Type B pancreatic cell (in vitro differentiated cells): ENCODE measurements at places on chromosomes 1 and 21.
A peak's percentile ranks its signal among the peaks of the same experiment; 100 is the strongest.

GRCh38 chr21:42472521-42472920, 23.5 kb downstream of the RSPH1 start:
- no peak for DNase-seq
- H3K36me3 ChIP-seq = no peaks in the 10 kb centered on the region
- peaks cover 18% of the 10 kb centered on the region for H3K4me1 ChIP-seq

- H3K27me3 ChIP-seq = peaks cover 6% of the 10 kb centered on the region
- H3K4me3 ChIP-seq = no peak overlapping the region
- no peaks in the 10 kb centered on the region for H3K36me3 ChIP-seq
These were observed 19.1 kb downstream of the MATN1 start for GRCh38 chr1:30704271-30704670.

DNA sequence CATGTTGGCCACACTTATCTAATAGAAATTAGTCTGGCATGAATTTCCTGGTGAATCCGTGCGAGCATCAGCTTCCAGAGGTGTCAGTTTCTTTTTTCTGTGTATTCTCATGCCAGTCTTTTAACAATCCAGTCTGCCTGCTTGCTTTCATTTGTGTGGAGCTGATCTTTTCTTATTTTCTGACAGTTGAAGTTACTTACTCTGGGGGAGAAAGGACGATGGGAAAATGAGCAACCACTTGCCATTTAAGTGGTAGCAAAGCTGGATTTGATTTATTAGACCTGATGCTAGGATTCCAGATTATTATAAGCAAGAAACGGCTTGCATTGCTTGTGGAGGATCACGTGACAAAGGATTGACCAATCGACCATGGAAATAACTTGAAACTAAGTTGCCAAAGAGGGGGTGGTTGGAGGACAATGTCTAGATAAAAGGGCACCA, 24.3 kb upstream of the APP start:
- no peak overlapping the region for H3K27ac ChIP-seq
- H3K36me3 ChIP-seq = no peaks in the 10 kb centered on the region
- no peak overlapping the region for H3K4me3 ChIP-seq
- DNase-seq = no peak
- no peaks in the 10 kb centered on the region for H3K27me3 ChIP-seq

DNA sequence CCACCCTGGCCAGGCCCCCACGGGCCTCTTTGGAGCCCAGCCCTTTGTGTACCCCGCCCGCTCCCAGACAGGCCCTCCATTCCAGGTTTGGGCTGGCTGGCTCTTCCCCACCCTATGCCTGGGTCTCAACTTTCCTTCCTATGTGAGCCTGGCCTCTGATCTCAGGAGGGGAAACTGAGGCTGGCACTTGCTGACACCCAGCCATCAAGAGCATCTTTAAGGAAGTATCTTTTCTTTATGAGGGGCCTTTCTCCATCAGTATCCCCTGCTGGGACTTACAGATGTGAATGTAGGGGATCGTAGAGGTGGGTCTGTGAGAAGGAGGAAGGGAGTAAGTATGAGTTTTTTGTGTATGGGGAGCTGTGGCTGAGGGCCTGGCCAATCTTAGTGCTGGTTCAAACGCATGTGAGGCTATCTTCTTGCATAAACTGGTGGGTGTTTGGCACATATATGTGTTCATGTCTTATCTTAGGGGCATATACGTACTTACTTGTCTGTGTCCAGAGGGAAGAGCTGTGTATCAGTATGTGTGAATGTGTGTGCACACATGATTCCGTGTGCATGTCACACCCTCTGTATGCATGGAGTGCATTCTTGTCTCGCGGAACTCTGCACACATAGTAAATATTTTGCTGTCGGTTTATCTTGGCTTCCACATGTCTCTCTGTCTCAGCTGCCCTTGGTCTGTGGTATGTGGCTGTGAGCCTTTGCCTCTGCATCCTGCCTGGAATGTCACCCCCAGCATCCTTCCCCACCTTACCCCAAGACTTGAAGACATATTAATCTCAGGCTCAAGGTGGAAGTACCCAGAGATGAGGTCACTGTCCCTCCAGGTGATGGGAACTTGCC, 5.4 kb downstream of the NECTIN4 start:
- no peaks in the 10 kb centered on the region for H3K27me3 ChIP-seq
- peaks cover 25% of the 10 kb centered on the region for H3K4me1 ChIP-seq
- H3K4me3 ChIP-seq = peak overlapping the region; percentile 88

DNA sequence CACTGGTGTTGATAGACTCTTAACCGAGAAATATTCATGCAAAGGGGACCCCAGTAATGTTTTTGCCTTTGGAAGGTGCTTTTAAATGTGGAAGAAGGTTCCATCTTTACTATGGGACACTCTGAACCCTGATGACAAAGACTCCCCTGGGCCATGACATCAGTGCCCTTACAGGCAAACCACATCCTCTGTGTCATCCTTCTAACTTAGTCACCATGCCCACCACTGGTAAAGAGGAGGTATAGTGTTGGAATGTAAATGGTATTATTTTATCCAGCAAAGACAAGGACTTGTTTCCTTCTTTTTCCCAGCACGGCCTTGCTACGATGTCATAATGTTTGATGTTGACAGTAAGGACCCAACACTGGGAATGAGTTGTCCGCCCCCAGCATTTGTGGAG, 12.6 kb downstream of the METTL13 start:
- H3K4me3 ChIP-seq = no peak overlapping the region
- no peak for DNase-seq
- H3K27ac ChIP-seq = no peak overlapping the region
- H3K36me3 ChIP-seq = peaks cover 14% of the 10 kb centered on the region
- no peaks in the 10 kb centered on the region for H3K4me1 ChIP-seq
- H3K27me3 ChIP-seq = no peaks in the 10 kb centered on the region

GRCh38 chr1:204211046-204211445, 2.7 kb downstream of the GOLT1A start:
- H3K4me1 ChIP-seq = peaks cover 5% of the 10 kb centered on the region
- no peaks in the 10 kb centered on the region for H3K36me3 ChIP-seq
- H3K27me3 ChIP-seq = peaks cover 16% of the 10 kb centered on the region
- H3K27ac ChIP-seq = no peak overlapping the region
- DNase-seq = no peak

- no peaks in the 10 kb centered on the region for H3K36me3 ChIP-seq
- peaks cover 100% of the 10 kb centered on the region for H3K27me3 ChIP-seq
- no peak overlapping the region for H3K27ac ChIP-seq
- DNase-seq = no peak
These were observed 3.5 kb upstream of the DMRTA2 start for GRCh38 chr1:50426702-50427085.

GRCh38 chr1:217881131-217881543, 250.0 kb downstream of the SPATA17 start:
- no peaks in the 10 kb centered on the region for H3K36me3 ChIP-seq
- H3K4me3 ChIP-seq = no peak overlapping the region
- no peak for DNase-seq
- peak overlapping the region; percentile 6 for H3K27ac ChIP-seq

DNA sequence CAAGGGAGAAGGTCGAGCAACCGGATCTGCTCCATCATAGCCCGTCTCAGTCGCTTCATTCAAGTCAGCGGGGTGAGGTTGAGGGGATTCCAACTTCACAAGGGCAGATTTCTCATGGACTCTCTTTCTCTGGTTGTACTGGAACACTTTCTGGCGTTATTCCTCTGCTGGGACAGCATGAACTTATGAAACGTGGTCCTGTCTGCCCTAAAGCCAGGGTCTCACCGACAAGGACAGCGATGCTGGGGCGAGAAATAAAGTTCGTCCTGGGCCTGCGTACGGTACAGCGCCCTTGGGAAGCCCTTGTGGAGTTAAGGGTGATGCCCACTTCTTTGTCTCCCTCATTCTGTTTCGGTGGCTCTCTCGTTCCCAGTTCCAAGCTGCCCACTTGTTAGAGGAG, 1.3 kb upstream of the FLVCR1 start:
- no peak for DNase-seq
- H3K36me3 ChIP-seq = peaks cover 4% of the 10 kb centered on the region
- H3K27me3 ChIP-seq = no peaks in the 10 kb centered on the region
- H3K4me3 ChIP-seq = peak overlapping the region; percentile 44

GRCh38 chr1:205537386-205538018, 33.0 kb downstream of the CDK18 start:
- H3K36me3 ChIP-seq = no peaks in the 10 kb centered on the region
- peak; percentile 40 for DNase-seq
- peaks cover 21% of the 10 kb centered on the region for H3K27me3 ChIP-seq

DNA sequence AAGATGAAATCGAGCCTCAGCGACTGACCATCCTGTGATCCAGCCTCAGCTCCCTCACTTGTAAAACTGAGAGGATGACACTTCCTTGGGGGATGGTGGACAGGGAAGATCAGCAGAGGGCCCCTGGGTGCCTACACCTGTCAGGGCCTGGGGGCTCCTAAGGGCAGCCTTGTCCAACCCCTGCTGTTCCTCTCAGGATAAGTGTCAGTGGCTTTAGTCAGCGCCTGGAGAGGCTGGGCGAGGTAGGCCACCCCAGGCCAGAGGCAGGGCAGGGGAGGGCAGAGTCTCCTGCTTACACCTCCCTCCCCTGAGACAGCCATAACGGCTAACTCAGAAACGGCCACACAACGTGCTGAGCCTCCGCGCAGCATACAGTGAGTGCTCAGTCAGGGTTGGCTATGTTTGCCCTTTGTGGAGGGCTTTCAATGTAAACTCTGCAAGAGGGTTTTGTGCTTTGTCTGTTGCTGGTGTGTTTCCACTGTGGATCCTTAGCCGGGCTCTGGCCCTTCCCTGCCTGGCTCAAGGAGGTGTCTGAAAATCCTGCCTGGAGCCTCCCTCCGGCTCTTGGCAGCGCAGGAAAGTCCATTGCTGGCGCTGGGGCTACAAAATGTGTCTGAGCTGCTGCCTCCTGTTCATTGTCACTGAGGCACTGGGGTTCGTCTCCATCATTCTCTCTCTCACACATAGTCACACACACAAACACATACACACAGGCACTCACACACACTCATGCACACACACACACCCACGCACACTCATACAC, 588.4 kb downstream of the PTPRU start:
- no peak overlapping the region for H3K27ac ChIP-seq
- H3K4me3 ChIP-seq = no peak overlapping the region
- DNase-seq = no peak

GRCh38 chr1:230629511-230629910, 12.8 kb upstream of the COG2 start:
- no peak overlapping the region for H3K4me3 ChIP-seq
- no peak for DNase-seq
- no peaks in the 10 kb centered on the region for H3K36me3 ChIP-seq

GRCh38 chr21:46229133-46229922, 754 bp upstream of the LSS start:
- peaks cover 27% of the 10 kb centered on the region for H3K4me1 ChIP-seq
- peak overlapping the region; percentile 97 for H3K27ac ChIP-seq
- H3K4me3 ChIP-seq = peak overlapping the region; percentile 97
- H3K36me3 ChIP-seq = peaks cover 52% of the 10 kb centered on the region
- DNase-seq = peak; percentile 71

DNA sequence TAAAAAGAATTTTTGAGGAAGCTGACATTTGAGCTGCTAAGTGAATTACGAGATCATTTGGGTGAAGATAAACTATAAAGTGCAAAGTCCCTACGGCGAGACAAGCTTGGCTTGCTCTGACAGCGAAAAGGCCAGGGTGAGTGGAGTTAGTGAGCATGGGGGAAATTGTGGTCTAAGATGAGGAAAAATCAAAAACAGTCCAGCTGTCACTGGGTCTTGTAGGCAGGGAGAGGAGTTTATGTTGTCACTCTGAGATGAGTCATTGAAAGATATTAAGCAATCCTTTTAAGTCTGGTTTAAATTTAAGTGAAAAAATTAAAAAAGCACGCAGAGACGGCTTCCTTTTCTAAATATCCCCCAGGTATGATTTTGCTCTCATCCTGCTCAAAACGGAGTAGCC, 601.9 kb downstream of the MRPL39 start:
- no peak overlapping the region for H3K27ac ChIP-seq
- H3K4me3 ChIP-seq = no peak overlapping the region
- H3K27me3 ChIP-seq = no peaks in the 10 kb centered on the region
- no peak for DNase-seq
- H3K36me3 ChIP-seq = no peaks in the 10 kb centered on the region

DNA sequence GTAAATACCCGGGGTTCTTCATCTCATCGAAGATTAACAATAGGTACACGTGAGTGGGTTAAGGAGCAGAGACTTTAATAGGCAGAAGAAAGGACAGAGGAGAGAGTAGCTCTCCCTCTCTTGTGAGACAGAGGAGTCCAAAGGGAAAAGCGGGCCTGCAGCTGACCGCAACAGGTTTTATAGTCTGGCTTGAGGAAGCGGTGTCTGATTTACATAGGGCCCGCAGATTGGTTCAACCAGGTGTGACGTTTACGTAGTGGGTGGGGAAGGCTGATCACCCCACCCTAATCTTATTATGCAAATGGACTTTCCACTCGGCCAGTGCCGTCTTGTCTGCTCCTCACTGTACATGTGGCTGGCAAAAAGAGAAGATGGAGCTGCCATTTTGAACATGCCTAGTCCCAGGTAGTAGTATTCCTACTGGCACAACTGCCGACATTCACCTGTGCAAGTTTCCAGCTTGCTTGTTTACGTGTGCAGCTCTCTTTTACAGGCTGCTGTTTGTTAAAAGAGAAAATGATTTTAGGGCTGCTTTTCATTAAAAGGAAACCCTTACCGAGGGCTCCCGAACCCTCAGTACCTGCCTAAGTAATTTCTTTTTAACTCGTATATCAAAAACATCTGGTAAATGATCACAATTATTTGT, 10.6 kb downstream of the CDC14A start:
- no peak overlapping the region for H3K27ac ChIP-seq
- no peaks in the 10 kb centered on the region for H3K27me3 ChIP-seq
- H3K36me3 ChIP-seq = peaks cover 22% of the 10 kb centered on the region
- no peak overlapping the region for H3K4me3 ChIP-seq

DNA sequence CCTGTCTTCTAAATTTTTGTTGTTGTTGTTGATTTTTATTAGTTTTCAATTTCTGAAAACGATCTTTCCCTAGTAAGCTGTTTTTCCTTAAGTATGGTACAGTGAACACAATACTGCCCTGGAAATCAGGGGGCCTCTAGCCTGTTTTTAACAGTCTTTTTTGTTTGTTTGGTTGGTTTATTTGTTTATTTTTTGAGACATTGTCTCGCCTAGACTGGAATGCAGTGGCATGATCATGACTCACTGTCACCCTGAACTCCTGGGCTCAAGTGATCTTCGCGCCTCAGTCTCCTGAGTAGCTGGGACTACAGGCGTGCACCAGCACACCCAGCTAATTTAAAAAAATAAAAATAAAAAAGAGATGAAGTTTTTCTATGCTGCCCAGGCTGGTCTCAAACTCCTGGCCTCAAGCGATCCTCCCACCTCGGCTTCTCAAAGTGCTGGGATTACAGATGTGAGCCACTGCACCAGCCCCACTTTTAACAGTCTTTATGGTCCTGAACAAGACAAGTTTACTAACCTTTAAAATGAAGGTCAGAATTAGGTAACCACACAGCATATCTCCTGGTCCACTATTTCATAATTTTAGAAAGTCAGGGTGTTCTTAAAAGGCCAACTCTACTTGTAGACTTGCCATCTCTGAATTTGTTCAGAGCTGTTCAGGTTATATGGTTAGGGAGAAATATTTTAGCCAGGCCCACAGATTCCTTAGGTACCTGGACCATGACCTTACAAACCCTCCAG, 35.4 kb downstream of the TBCE start:
- H3K4me3 ChIP-seq = no peak overlapping the region
- H3K4me1 ChIP-seq = peaks cover 9% of the 10 kb centered on the region
- peaks cover 11% of the 10 kb centered on the region for H3K36me3 ChIP-seq
- H3K27ac ChIP-seq = no peak overlapping the region
